ENCODE measurements at places on chromosomes 7 and 10.
A peak's percentile ranks its signal among the peaks of the same experiment; 100 is the strongest.

GRCh38 chr7:2680792-2681490 lies 7.1 kb upstream of the AMZ1 start:
- DNase-seq = peak; percentile 9

GRCh38 chr7:88357294-88357693 lies 50.6 kb upstream of the STEAP4 start:
- DNase-seq = no peak

DNA sequence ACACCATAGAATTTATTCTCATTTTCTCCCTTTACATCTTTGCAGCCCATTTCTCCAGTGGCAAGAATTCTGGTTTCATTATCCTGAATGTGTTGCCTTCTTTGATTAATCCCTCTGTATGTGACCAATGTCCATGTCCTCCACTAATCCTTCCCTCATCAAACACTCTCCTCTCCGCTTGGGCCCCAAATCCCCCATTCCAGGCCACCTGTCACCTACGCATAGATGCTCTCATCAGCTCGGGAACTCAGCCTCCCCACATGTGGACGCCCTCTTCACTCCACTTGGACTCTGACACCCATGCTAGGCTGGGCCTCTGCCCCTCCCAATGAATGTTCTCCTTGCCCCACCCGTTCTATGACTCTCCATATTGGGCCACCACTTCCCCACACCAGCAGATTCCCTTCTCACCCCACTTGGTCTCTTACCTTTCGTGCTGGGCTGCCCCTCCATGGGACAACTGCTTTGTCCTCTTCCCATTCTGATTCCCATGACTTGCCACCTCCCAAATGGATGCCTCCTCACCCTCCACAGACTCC lies 18.7 kb upstream of the RBM20 start:
- DNase-seq = no peak

- no peak for DNase-seq
These were observed 234.2 kb downstream of the CDK14 start for GRCh38 chr7:90830308-90830707.

DNA sequence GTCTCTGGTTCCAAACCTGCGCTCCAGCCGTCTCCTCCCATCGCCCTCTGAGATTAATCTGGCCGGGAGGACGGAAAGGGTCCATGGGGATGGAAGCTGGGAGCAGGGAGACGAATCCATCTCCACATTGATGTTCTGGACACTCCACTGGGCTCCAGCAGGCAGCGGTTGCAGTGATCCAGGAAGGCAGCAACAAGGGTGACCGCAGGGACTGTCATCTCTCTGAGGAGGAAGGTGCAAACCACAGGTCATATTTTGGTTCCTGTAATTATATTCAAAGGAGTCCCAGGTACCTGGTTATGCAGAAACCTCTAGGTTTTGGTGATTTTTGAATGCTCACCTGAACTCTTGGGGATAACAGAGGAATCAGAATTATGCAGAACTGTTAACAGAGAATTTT lies 54.8 kb downstream of the EVX1 start:
- DNase-seq = no peak

DNA sequence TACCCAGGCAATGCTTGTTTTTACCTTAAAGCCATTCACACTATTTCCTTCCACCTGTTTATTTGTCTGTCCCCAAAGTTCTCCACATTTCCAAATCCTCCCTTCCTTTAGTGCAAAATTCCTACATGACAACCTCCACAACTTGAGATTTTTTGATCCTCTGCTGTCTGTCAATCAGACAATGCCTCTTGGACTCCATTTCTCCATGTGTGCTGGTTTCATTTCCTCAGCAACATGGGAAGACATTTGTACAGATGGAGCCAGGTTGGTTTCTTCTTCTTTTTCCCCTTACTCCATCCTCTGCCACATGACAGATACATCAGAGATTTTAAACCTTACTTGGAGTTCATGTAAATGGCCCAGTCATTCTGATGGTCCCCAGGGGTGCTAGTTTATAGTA lies 19.1 kb upstream of the GIMAP2 start:
- no peak for DNase-seq

Data from stimulated activated CD4-positive, alpha-beta T cell treated with anti-CD3 and anti-CD28 coated beads, TNF-alpha, amount 100 ng/mL, for 1 hour (primary cell).